ENCODE measurements at places on chromosomes 3 and 15.

- no peak for DNase-seq
Measured at GRCh38 chr15:67130673-67131601, 65.5 kb downstream of the SMAD3 start.

DNA sequence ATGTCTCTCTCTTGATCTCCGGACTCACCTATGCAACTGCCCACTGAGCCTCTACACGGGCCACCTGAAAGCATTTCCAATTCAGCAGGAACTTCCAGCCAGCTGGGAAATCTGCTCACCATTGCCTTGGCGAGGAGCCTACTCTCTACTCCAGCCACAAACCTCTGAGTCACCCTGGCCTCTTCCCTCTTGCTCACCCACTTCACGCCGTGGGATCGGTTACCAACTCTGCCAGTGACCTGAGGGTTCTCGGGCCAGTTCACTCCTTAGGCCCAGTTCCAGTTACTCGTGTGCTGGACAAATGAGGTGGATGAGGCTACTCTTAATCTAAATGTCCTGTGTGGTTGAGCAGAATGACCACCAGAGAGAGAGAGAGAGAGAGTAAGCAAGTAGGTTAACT, 70.1 kb downstream of the CEMIP start:
- no peak for DNase-seq

DNA sequence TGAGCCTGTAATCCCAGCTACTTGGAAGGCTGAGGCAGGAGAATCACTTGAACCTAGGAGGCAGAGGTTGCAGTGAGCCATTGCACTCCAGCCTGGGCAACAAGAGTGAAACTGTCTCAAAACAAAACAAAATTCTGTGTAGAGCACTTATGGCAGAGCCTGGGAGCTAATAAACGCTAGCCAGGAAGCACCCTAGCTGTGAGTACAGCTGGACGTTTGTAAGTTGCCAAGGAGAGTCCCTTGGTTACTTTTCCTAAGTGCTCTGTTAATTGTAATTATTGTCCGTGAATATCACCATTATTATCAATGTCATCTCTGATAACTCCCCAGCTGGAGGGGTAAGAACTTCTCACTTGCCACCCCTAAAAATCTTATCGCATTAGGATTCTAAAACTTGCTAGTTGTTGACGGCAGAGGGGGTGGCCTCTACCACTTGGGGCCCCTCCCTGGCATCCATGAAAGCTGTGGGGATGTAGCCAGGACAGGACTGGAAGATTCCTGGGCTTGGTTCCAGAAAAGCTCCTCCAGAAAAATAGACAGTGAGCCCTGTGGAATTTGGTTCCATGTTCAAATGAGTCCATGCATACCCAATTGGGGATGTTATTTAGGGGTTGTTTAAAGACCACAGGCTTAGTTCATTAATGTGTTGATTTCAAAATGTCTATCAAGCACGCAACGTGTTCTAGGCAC, 9.9 kb upstream of the KLHL25 start:
- DNase-seq: no peak

DNA sequence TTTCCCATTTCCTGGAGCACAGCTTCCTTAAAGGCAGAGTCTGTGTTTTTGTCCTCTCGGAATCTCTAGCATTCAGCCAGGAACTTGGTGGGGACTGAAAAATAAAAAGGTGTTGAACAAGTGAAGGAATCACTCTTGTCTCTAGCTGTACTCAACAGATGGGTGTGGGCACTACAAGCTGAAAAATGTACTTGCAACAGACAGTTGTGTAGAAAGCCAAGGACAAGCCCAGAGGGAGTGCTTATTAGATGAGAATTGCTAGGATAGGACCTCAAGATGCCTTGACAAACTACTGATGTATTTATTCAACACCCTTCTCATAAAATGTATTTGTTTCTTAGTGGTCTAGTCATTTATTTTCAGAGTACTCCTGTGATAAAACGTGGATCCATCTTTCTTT, 95.1 kb downstream of the CHCHD6 start:
- DNase-seq: no peak

GRCh38 chr3:151787626-151788025, 26.3 kb upstream of the AADAC start:
- no peak for DNase-seq

GRCh38 chr3:156334841-156335545, 214.6 kb downstream of the KCNAB1 start:
- DNase-seq: no peak

DNA sequence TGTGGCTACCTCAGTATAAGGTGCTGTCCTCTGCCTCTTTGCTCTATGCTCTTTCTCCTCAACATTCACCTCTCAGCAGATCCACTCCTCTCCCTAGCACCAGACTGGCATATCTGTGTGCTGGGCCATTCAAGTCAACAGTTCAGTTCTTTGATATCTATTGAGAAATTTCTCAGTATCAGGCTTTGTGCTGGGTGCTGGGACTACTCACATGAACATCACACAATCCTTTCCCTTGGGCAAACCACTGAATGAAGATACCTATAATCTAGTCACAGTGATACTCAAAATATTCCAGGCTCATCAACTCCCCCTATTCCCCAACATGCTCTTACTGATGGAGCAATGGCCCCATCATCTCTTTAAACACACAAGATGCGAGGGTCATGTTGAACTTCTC, 120.8 kb downstream of the RPL22L1 start:
- DNase-seq: no peak

DNA sequence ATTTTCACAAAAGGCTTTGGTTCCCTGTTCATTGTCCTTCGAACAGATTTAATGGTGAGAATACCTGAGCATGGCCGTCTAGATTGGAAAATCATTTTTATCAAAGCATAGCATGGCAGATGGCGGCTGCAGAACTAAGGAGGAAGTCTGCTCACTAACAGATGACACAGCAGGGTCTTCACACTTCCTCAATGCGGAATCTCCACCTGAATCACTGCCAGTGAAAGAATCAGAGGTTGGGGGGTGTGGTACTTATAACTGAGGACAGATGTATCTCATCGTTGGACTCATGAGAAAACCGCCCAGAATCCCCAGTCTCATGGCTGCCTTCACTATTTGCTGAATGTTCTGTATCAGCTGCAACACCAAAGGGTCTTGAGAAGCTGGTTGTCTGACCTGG, 31.6 kb upstream of the PYGO1 start:
- DNase-seq: no peak

DNA sequence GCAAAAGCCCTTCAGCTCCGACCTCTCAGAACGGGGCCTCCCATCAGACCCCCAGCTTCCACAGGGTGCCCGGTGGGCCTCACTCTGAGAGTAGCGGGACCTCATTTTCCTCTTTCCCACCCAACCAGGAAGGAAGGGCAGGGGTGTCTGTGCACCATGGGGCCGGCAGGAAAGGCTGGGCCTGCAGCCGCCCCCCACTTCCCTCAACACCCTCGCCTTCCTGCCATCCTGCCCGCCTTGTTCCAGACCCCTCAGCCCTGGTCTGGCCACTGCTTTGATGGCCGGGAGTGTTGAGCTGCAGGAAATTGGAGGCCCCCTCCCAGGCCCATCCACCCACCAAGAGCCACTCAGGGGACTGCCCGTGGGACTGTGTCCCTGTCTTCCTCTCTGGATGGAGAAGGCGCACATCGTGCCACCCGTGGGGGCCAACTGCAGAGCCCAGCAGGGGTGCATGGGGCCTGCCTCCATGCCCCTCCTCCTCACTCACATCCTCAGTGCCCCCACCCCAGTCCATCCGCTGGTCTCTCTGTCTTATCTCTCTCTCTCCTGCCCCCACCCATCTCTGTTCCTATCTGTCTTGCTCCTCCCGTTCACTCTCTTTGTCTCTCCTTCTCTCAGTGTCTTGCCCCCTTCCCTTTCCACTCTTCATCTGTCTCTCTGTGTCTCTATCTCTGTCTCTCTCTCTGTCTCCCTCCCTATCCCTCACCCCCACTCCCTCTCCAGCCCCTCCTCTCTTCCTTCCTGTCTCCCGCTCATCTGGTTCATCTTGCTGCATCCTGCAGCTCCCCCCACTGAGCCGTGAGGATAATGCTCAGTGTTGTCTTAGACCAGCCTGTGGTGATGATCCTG, 1.8 kb upstream of the PLXND1 start:
- no peak for DNase-seq

DNA sequence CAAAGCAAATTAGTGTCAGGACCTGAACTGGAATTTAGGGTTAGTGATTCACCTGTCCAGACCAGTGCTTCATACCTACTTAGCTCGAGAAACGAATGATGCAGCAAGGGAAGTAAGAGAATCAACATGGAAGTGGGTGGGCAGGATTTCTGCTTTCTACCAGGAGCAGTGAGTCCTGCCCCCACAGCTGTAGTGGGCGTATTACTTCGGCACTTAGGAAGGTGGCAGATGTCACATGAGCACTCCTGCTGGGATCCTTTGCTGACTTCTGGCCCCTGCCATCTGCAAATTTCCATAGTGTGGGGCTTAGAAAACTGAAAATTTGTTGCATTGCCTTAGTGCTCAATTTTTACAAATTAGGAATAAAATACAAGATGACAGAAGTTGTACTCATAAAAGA, 31.2 kb downstream of the RYR3 start:
- DNase-seq: no peak

- peak; percentile 92 for DNase-seq
Measured at GRCh38 chr15:44426975-44427755, at the start of gene CTDSPL2. TSS of gene CTDSPL2 (plus strand) at chr15:44427629. CDS start at chr15:44459015, 31,386 bp downstream.

GRCh38 chr3:11613319-11613718, 30.4 kb downstream of the VGLL4 start:
- no peak for DNase-seq

GRCh38 chr15:90931575-90931827, 848 bp downstream of the HDDC3 start:
- DNase-seq: no peak

DNA sequence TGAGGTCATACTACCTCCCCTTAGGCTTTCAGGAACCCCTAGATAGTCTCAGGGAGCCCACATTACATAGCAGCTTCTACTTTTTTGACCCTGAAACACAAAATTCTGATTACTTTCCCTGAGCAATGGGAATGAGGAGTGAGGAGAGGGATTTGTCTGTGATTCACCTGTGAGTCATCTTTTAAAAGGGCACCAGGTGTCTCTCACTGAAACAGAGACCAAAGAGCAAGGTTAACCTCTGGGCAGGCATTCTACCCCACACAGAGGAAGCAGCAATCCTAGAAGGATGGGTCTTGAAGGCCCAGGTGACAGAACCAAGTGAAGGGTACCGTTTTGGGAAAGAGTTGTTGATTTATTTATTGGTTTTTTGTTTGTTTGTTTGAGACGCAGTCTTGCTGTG, 31.1 kb upstream of the UBE2E2 start:
- no peak for DNase-seq

GRCh38 chr3:53075743-53076140, 29.9 kb upstream of the SFMBT1 start:
- DNase-seq: no peak

DNA sequence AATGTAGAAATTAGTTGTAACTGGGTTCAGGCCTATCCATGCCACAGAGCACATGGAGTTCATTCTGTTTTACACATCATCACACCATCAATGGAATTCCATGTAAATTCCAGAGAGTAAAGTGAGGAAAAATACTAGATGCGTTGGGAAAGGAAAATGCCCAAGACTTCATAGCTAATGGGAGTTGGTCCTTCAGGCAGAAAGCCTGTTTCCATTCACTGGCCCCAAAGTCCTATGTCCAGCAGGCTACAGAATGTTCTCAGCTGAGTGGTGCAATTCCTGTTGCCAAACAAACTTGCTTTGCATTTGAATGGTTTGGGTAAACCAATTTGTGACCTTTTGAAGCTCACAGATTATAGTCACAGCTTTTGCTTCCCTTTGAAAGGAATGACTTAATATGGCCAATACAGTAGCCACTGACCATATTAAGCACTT, 164.6 kb upstream of the PFN2 start:
- no peak for DNase-seq

DNA sequence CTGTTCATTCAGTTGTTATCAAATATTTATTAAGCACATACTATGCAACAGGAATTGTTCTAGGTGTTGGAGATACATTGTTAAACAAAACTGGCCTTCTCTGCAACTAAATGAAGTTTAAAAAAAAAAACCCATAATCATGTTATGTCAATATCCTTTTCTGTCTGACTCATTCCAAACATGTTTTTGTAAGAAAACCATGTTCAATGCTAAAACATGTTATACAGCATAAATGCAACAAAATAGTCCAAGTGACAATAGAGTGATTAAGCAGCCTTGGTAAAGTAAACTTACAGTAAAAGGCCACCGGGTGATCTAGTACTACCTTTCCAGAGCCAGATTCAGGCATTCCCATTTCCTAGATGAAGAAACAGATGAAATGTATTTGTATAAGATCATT, 278.0 kb upstream of the NECTIN3 start:
- DNase-seq: no peak

DNA sequence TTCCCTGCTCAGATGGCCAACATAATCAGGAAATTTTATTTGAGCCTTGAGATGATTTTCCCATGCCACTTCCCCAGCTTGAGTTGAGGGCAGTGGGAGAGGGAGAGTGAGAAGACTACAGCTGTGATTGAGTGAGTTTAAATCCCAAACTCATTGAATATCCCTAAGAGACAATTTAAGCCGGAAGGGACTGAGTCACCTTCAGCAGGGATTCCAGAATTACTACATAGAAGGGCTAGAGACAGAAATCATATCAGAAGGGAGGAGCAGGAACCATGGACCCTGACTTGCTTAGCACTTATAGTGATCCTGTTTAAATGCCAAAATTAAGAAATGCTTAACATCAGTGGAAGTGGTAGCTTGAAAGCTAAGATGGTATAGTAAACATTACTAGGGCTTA, 312.2 kb upstream of the SLCO3A1 start:
- no peak for DNase-seq

GRCh38 chr3:30496066-30496966, 110.1 kb upstream of the TGFBR2 start:
- DNase-seq: no peak

GRCh38 chr3:8421267-8421666, 80.4 kb upstream of the LMCD1 start:
- DNase-seq: no peak

- DNase-seq: no peak
Measured at GRCh38 chr3:67421912-67422311, 232.5 kb downstream of the SUCLG2 start.

GRCh38 chr15:98221144-98221543, 260.6 kb downstream of the ARRDC4 start:
- DNase-seq: no peak

GRCh38 chr3:161025911-161026310, 79.2 kb downstream of the B3GALNT1 start:
- no peak for DNase-seq

DNA sequence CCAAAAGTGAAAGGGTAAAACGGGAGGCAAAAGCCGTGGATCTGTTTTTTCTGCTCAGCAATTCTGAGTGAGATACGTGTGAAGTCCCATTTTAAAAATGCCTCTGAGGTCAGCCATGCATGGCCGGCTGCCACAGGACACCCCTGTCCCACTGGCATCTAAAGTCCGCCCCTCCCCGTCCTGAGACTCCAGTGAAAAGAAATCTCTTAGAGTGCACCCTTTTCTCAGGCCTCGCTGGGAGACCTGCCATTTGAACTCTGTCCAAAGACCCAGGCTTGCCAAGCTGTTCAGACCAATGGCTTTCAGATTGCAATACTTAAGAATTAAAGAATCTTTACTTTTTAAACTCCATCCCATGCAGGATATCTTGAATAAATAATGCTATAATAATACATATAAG, 61.0 kb upstream of the SLC24A5 start:
- no peak for DNase-seq

Measured in stimulated activated CD4-positive, alpha-beta T cell treated with anti-CD3 and anti-CD28 coated beads, Interleukin-4, amount 100 ng/mL, for 1 hour (primary cell).